ENCODE measurements at places on chromosomes 5 and 9.
A peak's percentile ranks its signal among the peaks of the same experiment; 100 is the strongest.

GRCh38 chr9:70829591-70830265 lies 291.7 kb downstream of the TRPM3 start:
- no peak for DNase-seq

GRCh38 chr9:120292606-120293005 lies 287.4 kb downstream of the CDK5RAP2 start:
- DNase-seq = no peak

DNA sequence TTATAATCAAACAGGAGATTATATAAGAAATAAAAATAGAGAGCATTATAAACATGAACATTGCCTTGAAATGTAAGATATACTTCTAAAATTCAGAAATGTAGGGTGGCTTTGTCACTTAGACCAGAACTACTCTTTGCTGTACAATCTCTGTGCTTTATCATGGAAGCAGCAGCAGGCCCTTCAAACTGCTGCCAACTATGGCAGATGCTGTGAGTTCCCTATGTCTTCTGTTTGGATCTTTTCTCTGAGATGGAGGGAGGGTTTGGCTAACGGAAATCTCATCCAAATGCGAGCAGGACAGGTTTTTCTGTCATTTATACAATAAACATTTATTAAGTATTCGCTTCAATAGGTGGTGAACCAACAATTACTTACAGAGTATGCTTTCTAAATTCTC lies 34.8 kb upstream of the RICTOR start:
- DNase-seq = no peak

GRCh38 chr5:138953387-138954256 lies 78.5 kb upstream of the LRRTM2 start:
- DNase-seq = peak; percentile 92

GRCh38 chr9:29211580-29212396 lies 1638.5 kb upstream of the C9orf72 start:
- peak; percentile 72 for DNase-seq
